ENCODE measurements at places on chromosomes 12 and 14.
A peak's percentile ranks its signal among the peaks of the same experiment; 100 is the strongest.

DNA sequence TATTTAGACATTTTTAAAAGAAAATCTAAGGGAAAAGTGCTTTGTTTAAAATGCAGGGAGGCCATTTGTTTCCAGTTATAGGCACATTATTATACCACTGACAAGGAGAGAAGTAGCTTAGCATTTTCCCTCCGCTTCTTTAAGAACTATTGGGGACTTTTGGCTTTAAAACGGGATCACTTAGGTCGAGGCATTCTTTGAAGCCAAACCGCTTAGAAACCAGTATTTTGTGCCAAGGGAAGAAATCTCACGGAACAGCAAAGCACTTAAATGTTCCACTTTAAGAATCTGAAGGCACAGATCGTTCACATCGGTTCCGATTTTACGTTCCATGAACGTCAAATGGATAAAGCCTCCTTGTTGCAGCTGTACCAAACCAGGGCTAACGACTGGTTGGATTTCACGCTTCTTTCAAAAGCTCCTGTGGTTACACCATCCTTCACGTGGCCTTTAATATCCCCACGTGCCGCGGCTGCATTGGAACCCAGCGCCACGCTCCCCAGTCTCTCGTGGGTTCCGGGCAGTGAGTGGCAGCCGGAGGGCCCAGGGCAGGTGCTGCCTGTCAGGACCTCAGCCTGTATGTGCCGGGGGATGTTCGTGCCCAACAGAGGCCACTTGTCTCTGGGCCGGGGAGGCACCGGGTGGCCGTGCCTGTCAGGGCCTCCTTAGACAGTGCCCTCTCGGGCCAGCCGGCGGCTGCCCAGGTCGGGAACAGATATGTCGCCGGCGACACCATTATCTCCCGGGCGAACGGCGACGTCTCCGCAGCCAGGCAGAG is 195.4 kb downstream of the KIF26A start:
- no peak for DNase-seq

GRCh38 chr14:61894452-61895077 is 132.3 kb downstream of the SNAPC1 start:
- DNase-seq, result peak; percentile 26

GRCh38 chr12:8841778-8842177 is 19.4 kb downstream of the A2ML1 start:
- no peak for DNase-seq

DNA sequence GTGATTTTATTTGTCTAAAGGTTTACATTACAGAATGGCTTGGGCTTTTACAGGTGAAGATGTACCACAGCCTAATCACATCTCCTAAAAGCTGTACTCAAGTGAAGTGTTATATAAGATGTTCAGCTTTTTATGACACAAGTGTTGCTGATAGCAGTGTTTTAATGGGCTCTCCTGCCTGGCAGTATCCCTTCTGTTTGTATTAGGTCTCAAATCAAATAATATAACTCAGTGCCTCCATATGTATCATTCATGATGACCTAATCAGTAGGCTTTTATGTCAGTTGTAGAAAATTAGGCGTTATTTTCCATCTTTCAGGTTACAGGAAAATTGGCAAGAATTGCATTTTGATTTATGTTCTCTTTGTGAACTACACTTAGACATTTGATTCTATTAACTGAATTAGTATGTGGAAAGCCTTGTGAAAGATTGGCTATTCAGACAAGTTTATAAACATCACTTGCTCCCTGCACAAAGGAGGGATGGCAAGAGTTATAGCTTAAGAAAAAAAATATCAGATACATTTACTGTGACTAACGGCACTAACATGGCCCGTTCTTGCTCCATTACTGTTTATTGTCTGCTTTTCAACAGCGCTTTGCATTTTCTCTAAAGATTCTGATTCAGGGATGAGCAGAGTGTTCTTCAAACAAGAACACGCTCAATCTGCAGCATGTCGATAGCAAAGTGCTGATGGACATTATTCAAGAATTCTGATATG is 143.7 kb upstream of the DIO2 start:
- DNase-seq, result no peak

DNA sequence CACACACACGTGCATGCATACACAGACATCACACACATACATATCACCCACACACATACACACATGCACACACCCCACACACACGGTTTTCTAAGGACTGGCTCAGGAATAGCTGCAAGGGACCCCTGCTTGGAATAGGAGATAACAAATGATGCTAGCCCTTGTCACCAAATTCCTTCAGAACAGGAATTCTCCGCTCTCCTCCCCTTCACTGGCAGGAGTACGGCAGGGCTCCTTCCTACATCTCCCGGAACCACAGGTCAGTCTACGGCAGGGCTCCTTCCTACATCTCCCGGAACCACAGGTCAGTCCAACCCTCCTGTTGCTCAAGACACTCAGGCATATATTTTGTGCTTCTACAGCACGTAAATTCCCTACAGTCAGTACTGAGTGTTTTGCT is 23.9 kb downstream of the PHLDA1 start:
- no peak for DNase-seq

- DNase-seq, result no peak
Observed at GRCh38 chr12:86710109-86710508, 453.9 kb upstream of the MGAT4C start.

- no peak for DNase-seq
Observed at GRCh38 chr12:5585178-5585577, 153.3 kb downstream of the NTF3 start.

DNA sequence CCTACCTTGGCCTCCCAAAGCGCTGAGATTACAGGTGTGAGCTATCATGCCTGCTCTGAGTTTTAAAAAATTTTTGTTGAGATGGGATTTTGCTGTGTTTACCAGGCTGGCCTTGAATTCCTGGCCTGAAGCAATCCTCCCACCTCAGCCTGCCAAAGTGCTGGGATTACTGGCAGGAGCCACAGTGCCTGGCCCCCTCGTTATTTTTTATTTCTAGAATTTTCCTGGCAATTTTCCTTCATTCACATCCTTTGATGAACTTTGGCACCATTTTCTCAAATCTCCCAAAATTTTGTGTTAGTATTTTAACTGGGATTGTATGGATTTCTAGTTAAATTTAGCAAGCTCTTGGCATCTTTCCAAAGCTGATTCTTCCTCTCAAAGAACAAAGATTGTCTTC is 24.6 kb upstream of the SCARB1 start:
- DNase-seq, result no peak

- DNase-seq, result no peak
Observed at GRCh38 chr14:103133210-103134140, 10.2 kb downstream of the TNFAIP2 start.

DNA sequence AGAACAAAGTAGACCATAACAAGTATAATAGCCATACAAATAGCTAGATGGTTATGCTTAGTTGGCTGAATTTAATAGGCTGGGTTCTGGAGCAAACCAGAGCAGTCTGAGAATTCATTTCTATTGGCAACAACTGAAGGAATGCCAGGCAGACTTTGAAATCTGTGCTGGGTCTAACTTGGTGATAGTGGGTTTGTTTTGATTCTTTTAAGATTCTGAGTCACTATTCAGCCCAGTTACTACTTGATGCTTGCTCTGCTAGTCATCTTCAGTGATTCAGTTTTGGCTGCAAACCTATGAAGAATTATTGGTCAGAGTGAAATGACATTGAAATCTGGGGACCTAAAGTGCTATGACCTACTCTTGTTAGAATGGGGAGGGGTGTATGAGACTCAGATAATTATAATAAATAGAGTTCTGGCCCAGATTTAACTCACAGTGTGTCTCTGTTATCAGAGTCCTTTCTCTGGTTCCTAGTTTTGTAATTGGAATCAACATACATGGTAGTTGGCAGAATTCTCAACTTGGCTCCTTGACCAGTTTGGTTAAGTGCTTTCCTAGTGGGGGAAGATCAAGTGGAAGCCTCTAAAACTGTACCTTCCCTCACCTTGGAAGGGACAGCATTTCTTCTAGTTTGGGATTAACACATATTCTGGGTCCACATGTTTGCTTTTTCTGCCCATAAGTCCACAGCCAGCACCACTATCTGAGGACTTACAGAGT is 43.5 kb downstream of the MNAT1 start:
- DNase-seq, result no peak

DNA sequence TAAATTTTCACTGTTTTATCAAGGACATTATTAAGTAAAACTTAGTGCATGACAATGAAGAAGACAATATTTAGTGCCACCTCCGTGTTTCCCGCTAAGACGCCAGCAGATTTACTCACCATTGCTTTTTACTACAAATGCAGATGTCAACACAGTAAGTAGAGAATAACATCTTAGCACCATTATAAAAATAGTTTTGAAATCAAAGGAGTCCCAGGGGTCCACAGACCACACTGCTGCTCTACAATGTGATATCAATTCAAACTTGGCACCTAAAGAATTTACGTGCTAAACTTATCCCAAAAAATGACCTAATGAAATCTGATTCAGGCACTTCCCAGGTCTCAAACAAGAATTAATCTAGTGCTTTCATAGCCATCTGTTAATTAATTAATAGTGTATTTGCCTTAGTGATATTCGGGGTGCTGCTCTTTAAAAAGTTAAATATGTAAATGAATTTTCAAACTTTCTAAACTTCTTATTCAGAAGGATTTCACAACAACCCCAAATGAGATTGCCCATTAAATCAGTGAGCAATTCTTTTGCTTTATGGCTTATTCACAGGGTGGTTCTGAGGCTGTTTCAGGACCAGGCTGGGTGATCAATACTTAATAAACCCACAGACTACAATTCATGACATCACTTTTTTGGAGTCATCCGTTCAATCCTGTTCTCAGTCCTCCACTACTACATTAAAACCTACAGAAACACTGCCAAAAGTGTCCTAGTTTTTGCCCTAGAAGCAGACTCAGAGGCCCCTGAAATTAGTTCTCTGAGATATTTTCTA is 161.3 kb upstream of the LMNTD1 start:
- DNase-seq, result no peak

DNA sequence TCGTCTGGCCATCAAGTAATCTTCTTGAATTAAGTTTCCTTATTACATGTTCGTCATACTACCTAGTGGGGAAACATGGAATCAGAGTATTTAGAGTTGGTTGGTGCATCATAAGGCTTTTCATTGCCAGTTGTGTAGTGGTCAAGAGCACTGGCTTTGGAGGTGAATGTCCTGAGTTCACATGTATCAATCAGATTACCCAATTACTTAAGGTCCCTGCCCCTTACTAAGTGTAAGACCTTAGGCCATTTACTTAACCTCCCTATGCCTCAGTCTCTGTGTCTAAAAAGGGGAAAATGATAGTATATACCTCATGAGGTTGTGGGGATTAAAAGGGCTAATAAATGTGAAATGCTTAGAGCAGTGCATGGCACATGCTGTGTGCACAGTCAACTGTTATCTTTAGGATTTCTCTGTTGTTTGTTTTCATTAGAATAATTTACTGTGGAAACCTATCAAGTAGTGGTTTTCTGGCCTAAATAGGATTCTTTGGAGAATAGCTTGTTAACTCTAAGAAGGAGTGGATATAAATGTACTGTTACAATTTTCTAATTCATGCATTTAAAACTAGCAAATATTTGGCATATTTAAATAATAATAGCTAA is 27.0 kb downstream of the MSRB3 start:
- no peak for DNase-seq

- DNase-seq, result no peak
Observed at GRCh38 chr12:125205386-125205785, 140.2 kb downstream of the AACS start.

DNA sequence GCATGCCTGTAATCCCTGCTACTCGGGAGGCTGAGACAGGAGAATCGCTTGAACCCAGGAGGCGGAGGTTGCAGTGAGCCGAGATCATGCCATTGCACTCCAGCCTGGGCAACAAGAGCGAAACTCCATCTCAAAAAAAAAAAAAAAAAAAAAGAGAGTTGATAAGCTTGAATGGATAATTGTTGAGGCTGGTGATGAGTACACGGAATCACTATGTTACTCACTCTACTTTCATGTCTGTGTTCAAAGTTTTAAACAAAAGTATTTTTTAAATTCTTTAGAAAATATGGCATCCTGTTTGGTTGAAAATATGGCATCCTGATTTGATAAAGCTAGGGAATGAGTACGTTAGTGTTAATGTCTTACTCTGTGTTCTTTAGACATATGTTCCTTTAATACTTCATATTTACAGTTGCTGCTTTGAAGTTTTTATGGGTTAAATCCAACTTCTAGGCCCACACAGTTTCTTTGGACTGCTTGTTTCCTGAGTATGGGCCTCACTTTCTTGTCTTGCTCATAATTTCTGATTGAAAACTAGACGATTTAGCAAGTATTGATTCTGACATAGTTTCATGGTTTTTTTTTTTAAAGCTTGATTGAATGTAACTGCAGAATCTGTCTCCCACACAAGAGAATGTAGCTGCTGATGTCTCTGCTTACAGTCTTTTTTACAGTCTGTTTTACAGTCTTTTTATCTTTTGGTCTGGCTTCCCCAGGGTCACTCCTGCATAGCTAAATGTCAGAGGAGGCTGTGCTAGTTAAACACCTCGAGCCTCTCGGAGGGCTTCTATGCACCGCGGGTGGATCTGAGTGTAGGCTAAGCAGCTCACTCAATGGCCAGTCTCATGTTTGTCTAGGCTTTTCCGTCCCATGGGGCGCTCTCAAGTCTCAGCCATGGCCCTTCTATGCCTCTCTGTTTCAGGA is 14.1 kb upstream of the FBLN5 start:
- no peak for DNase-seq

DNA sequence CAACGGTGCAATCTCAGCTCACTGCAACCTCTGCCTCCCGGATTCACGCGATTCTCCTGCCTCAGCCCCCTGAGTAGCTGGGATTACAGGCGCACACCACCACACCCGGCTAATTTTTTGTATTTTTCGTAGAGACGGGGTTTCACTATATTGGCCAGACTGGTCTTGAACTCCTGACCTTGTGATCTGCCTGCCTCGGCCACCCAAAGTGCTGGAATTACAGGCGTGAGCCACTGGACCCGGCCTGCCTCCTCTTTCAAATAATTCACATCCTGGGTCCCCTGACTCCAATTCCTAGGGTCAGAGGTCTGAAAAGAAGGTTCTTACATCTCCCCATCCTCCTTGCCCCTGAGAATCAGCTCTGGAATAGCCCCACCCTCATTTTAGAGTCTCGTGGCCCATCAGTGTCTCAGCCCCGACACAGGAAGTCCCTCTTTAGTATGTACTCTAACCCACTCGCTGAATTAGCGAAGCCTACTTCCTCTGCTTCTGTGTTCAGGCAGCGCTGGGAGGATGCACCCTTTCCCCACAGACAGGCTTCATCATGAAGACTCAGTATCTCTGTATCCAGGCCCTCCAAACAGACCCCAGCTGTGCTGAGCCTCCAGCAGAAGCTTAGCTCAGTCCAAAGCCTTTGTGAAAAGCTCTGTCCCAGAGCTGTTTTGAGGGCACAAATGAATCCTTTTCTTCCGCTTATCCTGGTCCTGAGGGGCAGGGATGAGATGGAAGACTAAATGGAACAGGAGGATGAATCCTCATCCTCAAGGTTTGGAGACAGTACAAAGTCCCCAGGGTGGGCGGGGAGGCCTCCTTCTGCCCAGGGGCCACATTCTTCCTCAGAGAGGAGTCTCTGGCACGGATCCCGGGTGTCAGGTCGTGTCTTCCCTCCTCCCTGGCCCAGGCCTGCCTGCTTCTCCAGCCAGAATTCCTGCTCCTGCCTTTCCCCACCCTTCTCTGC is 3.5 kb downstream of the LPAR5 start:
- DNase-seq, result no peak

DNA sequence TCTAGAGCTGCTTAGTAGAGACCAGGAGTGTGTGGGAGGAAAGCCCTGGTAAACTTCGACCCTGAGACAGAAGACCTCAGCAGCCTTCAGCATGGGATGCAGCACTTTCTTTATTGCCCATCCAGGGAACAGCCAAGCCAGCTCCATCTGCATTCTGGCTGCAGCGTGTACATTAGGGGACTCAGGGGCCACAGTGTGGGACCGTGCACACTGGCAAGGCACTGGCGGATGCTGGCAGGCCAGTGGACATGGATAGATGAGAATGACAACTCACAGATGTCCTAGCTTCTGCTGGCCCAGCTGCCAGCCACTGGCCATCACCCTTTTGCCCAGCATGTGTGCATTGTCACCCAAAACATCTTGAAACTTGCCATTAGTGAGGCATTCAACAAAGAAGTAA is 12.5 kb downstream of the PLD4 start:
- no peak for DNase-seq
